Heart left ventricle (tissue), 16 donors: ENCODE measurements at places on chromosomes 5 and 9. TPM values are rescaled to one million over a fixed set of nuclear protein-coding genes. Genes with fewer than 3 reads are reported as not detected.

DNA sequence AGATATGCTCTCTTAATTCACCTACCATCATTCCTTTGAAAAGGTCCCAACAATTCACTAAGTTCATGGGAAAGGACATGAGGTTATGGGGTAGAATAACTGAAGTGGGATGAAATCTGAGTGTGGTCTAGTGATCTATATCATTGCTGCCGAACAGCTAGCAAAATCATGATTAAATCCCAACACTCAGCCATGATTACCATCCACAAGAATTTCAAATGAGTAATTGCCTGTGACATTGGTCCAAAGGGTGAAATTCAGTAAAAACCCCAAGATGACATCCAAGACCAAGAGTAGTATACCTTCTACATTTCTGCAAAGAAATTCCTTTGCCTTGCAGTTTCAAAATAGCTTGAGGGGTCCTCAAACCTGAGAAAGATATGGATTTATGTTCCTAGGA is 225.6 kb downstream of the SPOCK1 start:
- no peak for DNase-seq

The CCNI2 gene
- not detected for total RNA-seq

DNA sequence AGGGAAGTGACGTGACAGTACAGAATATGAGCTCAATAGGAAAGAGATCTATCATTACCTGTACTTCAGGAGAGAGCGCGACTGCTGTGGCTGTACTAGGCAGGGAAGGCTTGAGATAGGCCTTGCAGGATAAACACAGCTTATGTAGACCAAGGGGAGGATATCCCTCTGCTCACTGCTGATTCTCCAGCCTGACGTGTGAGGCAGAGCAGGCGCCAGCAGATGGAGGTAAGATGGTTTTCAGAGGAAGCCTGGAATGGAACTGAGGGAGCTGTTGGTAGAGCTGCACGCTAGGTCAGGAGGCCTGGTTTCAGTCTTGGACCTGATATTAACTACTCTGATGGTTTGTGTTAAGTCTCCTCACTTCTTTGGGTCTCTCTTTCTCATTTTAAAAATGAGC is 291.4 kb downstream of the YTHDC2 start:
- no peak for DNase-seq

DNA sequence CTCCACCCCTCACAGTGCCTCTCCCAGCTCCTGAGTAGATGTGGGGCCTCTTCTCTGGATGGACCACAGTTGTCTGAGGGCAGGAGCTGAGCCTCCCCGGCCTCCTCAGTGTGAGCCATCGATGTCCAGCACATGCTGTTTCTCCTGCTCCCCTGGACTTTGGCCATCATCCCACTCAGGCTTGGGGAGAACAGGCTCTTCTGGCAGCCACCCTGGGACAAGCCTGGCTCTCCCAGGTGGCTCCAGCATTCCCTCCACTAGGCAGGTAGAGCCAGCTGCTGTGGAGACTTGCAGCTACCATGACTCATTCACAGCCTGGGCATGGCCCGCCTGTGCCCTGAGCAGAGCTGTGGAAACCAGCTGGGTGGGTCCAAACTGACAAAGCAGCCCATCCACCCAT is 77.0 kb downstream of the CSNK1A1 start:
- DNase-seq = no peak

The SLC36A3 gene
- not detected for total RNA-seq

- no peak for DNase-seq
Observed at GRCh38 chr9:1173211-1173610, 123.1 kb downstream of the DMRT2 start.

DNA sequence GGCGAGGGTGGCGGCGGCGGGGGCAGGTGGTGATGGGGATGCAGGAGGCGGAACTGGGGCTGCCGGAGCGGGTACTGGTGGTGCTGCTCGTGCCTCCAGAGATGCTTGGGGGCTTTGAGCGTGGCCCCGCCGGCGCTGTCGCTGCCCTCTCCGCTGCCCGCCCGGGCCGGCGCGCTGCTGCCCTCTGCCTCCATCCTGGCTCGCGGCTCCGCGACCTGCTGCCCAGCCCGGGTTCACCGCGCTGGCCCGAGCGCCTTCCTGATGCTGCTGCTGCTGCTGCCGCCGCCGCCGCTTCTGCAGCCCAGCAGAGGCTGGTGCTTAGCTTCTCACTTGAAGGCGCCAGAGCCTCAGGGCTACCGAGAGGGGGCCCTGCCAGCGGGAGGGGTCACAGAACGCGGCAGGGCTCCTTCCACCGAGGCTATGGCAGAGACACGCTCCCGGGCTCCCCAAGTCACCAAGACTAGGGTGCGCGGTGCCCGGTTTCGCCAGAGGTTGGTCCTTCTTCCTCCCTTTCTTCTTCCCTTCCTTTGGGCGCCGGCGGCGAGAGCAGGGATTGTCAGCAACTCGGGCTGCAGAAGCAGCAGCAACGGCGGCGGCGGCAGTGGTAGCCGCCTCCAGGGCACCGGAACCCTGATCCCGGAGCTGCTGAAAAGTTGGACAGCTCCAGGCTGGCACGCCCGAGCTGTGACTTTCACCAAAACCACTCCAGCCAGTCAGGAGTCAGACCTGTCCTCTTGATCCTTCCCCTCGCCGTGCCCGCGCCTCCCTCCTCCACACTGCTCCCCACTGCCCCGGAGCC is at the start of gene PDE4D:
Gene PDE4D, minus strand, starts transcription at position 298 of the 799 bp plus-strand sequence.
- peak; percentile 53 for DNase-seq

DNA sequence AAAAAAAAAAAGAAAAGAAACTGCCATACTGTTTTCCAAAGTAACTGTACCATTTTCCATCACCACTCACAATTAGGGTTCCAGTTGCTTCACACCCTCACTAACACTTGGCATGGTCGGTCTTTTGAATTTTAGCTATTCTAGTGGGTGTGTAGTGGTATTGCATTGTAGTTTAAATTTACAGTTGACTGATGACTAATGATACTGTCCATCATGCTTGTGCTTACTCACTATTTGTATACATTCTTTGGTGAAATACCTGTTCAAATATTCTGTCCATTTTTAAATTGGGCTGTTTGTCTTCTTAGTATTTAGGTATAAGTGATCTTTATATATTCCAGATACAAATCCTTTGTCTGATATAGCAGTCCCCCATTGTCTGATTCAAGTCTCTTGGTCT is 36.2 kb upstream of the ZNF169 start:
- DNase-seq = no peak

DNA sequence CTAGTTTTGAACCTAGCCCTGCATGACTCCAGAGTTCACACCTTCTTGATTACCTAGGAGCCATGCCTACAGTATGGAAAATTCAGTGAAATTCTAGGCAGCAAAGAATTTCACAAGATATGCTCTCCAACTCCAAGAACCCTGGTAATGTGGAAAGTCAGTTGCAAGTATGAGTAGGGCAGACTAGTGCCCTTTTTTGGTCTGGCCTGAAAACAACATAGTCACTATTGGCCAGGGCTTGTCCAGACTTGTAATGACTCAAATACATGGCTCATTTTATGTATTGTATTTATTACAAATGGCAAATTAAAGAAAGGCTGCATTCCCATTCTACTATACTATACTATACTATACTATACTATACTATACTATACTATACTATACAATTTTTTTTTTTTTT is 160.4 kb downstream of the ESM1 start:
- DNase-seq = no peak

GRCh38 chr9:131545786-131546335 is 538 bp downstream of the PRRT1B start:
- no peak for DNase-seq

The MARCOL gene
- not detected for total RNA-seq

GRCh38 chr9:125529589-125530515 is 177.2 kb downstream of the MAPKAP1 start:
- DNase-seq = no peak

- DNase-seq = no peak
Observed at GRCh38 chr5:175753536-175754402, 95.9 kb downstream of the HRH2 start.

The CD180 gene
- 2.5 TPM for total RNA-seq

DNA sequence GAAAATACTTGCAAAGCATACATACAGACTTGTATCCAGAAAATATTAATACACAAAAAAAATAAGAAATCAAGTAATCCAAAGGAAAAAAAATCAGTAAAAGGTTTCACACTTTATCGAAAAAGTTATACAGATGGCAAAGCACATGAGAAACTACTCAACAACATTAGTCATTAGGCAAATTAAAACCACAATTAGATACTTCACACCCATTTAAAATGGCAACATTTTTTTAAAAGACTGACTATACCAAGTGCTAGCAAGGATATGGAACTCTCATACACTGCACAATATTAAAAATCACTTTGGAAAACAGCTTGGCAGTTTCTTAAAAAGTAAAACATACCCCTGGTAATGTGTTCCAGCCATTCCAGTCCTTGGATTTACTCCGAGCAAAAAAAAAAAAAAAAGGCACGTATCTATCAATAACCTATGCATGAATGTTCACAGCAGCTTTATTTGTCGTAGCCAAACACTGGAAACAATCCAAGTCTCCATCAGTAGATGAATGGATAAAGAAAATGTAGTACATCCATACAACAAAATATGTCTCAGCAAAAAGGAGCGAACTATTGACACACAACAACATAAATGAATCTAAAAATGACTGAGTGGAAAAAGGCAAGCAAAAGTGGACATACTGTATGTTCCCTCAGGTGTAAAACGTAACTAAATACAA is 66.0 kb downstream of the GNAQ start:
- no peak for DNase-seq

The C5orf63 gene
- total RNA-seq = 6.3 TPM

DNA sequence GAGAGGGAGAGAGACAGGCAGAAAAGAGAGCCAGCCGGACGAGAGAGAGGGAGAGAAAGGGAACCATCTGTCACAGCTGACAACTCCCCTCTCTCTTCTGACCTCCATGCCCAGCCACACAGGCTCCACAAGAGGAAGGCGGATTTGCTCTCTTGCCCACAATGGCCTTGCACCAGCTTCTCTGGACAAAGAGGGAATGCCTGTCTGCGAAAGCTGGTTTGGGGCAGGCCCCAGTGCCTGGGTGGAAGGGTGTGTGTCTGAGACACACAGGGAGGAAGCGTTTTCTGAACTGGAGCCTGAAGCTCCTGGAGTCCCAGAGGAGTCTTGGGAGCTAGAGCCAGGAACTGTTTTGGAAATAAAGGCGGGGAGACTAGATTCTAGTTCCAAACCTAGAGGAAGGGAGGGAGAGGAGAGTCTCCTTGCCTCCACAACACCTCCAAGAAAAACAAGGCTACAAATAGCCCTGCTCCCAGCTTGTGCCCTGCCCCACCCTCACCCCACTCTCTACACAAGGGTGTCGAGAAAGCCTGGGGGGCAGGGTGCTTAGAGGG is 12.5 kb downstream of the C1QTNF2 start:
- peak; percentile 58 for DNase-seq

GRCh38 chr9:16410601-16411280 is 459.7 kb downstream of the BNC2 start:
- no peak for DNase-seq

GRCh38 chr5:157269165-157269671 is 3.3 kb downstream of the CYFIP2 start:
- no peak for DNase-seq

The PDE6A gene
- total RNA-seq = not detected

DNA sequence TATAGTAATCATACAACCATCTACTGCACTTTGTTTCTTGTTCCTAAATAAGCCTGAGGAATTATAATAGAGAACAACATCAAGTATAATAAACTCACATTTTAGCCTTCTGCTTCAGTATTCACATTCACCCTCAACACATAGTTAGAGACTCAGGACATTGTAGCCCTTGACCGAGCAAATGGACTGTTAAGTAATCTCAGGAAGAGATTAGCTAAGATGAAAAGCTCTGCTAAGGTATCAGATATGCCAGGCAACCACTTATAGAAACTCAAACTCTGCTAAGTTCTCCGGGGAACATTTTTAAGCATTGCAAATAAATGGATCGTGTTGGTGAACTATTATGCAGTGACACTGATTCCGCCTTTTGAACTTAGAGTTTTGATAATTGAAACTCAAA is 252.0 kb downstream of the DTWD2 start:
- no peak for DNase-seq

DNA sequence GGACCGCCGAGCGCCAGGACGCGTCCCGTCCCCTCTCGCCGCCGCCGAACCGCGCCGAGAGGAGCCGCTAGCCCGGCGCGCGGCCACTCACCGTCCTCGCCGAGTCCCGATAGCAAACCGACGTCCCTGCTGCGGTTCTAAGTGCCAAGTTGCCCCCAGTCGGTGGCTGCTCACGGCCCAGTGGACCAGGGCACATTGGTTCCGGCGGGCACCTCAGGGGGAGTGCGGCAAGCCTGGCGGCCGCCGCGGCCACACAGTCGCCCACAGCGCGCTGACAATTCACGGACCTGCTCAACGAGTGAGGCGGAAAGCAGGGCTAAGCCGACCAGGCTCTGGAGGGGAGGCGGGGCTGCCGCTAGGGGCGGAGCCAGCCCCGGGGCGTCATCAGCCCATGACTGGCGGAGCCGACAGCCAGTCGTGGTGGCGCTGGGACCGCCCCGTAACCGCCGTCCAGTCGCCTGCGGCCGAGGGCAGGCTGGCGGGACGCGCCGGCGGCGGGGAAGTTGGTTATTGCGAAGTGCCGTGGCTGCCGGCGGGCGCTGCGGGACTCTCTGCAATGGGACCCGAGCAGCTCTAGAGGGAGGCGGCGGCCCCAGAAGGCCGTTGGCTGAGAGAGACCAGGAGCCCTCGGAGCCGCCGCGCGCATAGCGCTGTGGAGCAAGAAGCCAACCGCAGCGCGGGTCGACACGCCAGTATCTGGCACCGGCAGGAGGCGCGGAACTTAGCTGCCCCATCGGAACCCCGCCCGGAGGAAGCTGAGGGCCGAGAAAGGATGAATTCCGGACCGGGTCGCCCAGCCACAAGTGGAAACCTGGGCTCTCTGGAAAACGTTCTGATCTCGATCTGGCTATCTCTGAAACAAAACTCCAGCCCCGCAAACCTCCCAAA is at the start of gene MARCHF3:
Gene MARCHF3, minus strand, starts transcription at position 300 of the 888 bp plus-strand sequence. CDS start 112,387 bp downstream, outside the sequence.
- peak; percentile 95 for DNase-seq
